ENCODE measurements at places on chromosomes 13 and 19. TPM values are rescaled to one million over a fixed set of nuclear protein-coding genes. Genes with fewer than 3 reads are reported as not detected.
A peak's percentile ranks its signal among the peaks of the same experiment; 100 is the strongest.

GRCh38 chr19:56831255-56831654 lies 9.3 kb downstream of the PEG3 start:
- no peak for DNase-seq

GRCh38 chr13:97695684-97696083 lies 257.8 kb upstream of the IPO5 start:
- DNase-seq = no peak

DNA sequence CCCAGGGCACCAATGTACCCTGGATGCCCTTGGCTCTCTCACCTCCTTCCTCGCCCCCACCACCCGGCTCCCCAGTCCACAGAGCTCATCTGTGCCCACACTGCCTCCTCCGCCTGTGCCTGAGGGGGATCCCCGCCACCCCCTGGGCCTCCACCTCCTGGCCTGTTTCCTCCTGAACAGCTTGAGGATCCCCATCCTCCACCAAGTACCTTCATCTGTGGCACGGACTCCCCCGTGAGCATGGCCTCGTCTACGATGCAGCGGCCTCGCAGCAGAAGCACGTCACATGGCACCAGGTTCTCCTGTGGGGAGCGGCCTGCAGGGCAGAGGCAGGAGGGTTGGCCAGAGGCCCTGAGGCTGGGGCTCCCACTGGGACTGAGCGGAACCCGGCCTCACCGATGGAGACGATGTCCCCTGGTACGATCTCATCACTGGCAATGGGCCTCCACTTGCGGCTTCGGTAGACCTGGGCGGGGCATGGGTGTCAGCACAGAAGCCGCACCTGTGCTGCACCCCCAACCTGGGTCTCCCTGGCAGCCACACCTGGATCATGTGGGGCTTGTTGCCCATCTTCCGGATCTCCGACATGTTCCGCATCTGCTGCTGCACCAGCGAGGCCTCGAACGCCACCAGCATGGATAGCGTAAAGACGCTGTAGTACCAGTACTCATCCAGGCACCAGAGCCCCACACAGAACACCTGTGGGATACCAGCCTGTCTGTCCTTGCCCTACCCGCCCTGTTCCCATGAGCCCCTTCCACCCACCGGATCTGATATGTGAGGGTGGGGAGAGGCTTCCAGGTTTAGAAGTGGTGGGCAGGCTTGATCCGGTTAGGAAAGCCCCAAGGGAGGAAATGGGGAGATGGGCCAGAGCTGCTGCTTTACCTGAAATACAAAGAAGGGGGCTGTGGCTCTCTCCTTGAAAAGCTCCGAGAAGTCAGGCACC lies 6.8 kb downstream of the ATP13A1 start:
- no peak for DNase-seq

DNA sequence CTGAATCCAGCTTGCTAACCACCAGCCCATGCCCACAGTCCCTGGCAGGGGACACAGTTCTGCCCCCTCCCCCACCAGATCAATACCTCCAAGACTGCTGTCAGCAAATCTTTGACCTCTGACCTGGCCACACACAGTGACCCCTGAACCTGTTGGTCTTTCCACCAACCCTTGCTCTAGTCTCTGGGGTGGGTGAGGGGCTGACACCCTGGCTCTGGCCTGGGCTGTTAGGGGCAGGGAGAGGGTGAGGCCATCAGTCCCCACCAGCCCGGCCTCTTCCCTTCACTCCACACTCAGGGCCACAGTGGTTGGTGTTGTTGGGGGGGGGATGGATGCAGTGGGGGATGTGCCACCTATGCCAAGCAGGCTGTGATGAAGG lies 21.8 kb upstream of the SLC7A10 start:
- no peak for DNase-seq

DNA sequence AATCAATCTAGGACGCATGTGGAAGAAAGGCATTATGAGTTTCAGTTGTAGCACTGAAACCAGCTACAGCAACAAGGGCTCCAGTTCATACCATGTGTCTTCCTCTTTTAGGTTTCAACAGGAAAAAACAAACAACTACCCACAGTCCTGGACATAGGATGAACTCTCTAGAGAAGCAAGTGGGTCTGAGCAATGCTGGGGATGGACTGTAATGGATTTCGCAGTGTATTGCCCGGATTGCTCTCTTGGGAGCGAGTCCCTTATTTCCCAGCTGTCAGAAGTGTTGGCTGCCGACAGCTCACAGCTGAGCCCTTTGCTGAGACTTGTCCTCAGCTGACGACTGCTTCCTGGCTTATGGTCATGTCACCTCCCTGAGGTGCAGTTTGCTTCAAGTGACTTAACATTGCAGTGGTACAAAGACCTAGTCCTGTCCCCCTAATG lies 12.1 kb upstream of the MYCBP2 start:
- no peak for DNase-seq

DNA sequence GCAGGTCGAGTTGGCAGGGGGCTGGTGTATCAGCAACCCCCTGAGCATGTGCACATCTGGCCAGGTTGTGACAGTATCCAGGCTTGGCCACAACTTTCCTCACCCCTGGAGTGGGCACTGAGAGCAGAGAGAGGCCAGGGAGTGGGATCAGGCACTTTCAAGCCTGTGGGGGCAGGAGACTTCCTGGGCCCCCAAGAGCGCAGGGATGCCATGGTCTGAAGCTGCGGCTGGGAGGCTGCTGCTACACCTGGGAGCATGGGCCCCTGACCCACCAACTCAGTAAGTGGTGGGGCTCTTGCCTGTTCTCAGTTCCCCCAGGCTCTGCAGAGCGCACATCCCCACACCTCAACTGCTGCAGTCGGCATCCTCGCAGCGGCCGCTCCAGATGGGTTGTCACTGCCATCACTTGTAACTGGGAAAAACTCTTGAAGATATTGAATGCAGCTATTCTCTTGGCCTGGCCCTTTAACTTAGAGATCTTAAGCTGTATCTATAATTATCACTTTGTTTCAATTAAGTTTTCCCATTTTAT lies 245.4 kb upstream of the SLITRK1 start:
- no peak for DNase-seq

- peak; percentile 84 for DNase-seq
Observed at GRCh38 chr13:21476893-21477472, 17.9 kb upstream of the ZDHHC20 start.

DNA sequence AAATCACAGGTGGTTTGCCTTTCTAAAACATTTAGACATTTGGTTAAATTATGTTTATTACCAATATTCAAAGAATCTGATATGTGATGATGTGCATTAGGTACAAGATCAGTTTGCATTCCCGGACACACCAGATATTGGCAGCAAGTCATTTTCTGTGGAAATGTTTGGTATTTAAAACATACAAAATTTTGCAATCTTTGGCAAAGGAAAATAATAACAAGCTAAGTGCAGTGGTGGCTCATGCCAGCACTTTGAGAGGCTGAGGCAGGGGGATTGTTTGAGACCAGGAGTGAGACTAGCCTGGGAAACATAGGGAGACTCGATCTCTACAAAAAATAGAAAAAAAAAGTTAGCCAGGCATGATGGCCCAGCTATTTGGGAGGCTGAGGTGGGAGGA lies 29.1 kb upstream of the TSC22D1 start:
- DNase-seq = peak; percentile 47

DNA sequence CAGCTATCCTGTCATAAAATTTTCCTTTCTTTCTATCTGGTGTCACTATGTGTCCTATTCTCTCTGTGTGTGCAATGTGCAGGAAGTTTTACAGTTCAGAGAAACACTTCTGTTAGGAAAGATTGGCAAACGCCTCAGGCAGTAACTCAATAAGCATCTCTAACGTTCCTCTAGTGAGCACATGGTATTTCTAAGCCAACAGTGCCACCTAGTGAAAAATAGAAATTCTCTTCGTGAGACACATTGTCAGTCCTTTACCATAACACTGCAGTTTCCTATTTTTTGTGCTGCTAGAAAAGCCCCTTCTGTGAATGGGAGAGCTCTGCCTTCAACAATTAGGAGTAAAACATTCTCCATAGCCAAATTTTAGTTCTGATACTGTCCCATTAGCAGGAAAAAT lies 50.7 kb downstream of the ZNF723 start:
- DNase-seq = peak; percentile 18

GRCh38 chr13:112859817-112860190 lies 109.2 kb upstream of the MCF2L start:
- peak; percentile 62 for DNase-seq

DNA sequence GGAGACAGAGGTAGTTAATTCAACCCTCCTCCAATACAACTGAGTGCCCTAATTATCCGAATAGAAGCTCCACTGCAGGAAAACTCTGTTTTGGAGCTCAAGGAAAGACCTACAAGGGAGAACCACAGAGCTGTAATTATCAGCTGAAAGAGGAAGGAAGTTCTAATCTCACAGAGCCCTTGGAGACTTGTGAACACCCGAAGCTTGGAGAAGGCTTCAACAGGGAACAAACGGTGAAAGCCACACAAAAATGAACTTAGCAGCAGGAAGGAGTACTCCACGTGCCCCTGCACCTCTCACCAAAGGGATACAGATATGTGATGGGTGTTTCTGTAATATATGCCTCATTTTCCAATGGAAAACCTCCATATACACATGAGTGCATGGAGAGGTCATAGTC lies 61.1 kb downstream of the IRS2 start:
- DNase-seq = no peak

DNA sequence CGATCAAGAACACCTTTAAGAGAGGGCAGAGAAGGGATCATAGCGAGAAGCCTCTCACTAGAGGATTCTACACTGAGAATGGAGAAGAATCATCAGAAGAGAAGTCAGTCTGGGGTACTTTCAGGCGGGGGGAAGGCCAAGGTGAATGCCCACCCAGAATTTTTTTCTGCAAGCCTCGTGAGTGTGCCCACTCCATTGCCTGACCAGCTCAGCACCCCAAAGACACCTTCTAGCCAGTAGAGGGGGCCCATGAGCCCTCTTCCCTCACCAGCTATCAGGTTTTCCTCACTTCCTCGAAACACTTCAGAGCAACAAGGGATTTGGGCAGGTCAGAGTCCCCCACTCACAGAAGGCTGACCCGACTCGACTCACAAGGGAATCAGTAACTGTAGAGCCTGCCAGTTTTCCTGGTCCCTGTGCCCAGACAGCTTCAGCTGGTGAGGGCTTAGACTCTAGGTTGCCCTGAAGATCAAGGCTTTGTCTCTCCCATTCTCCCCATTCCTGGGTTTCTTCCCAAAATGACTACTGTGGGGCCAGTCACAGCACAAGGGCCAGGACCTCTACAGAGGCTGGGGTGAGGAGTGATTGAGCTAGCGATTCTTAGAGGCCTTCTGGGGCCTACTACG lies 18.4 kb downstream of the NLRP13 start:
- DNase-seq = no peak

Gene SWSAP1
- 0.45 TPM for total RNA-seq

Gene PALM
- total RNA-seq = 198 TPM

All from fibroblast of the aortic adventitia (primary cell).